ENCODE measurements at places on chromosomes 12 and 14. TPM values are rescaled to one million over a fixed set of nuclear protein-coding genes. Genes with fewer than 3 reads are reported as not detected.

GRCh38 chr12:81963636-81964035, 204.5 kb upstream of the PPFIA2 start:
- DNase-seq, result no peak

KCNH5 gene
- polyA plus RNA-seq, result not detected

RAB15 gene
- polyA plus RNA-seq, result 3.8 TPM

GPR84 gene
- 0.22 TPM for polyA plus RNA-seq

DNA sequence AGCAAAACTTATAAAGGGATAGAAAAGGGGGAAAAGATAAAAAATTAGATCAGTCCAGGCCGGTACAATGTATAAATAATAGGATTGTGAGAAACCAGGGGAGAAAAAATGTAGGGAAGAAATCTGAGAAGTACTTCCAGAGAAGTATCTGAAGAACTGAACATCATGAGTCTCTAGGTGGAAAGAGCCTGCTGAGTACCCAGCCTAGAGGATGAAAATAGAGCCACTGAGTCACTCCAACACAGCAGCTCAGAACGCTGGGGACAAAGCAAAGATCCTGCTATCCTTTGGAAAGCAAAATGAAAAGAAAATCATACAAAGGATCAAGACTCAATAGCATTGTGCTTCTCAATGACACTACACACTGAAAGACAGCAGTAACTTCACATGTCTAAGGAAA, 138.0 kb downstream of the ANO6 start:
- DNase-seq, result no peak

DNA sequence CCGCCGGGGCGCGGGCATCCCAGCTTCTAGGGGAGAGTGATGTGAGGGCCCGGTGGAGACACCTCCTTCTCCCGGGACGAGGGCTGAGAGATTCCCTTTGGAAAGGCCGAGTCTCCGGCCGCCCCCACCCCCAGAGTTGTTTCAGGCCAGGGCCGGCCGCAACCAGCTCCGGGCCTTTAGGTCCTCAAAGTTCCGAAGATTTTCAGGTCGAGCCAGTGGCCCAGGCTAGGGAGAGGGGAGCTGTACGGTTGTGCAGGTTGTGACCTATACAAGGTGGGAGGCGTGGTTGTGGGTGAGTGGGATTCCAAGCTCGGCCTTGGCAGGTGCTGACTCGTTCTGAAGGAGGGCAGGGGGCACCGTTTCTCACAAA, 18.4 kb upstream of the ANKRD33 start:
- DNase-seq, result no peak

GRCh38 chr14:24692382-24693352, 58.7 kb upstream of the GZMB start:
- DNase-seq, result no peak

GRCh38 chr14:100305324-100306100, 732 bp downstream of the SLC25A29 start:
- peak; percentile 73 for DNase-seq

GRCh38 chr14:102095871-102096568, 9.2 kb upstream of the HSP90AA1 start:
- DNase-seq, result no peak

DNA sequence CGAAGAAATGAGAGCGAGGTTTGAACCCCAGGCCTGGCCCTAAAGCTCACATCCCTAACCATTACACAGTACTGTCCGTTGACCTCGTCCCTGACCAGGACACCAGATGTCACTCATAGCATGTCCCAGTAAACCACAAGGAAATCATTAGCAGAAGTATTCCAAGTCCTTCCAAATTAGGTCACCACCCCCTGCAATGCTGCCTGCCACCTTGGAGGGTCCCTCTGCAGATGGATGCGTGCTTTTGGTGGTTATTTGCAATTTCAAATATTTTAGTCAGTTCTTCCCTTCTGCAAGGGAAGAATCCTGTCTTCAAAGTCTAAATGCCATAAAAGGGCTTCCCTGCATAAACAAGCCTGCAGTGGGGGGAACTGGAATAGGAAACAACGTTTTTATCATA, 71.3 kb downstream of the CLMN start:
- no peak for DNase-seq

GRCh38 chr12:114995891-114996290, 311.9 kb upstream of the TBX3 start:
- DNase-seq, result no peak

HOXC9 gene
- 3.4 TPM for polyA plus RNA-seq

CDH24 gene
- 2.1 TPM for polyA plus RNA-seq

- DNase-seq, result no peak
Observed at GRCh38 chr12:58372298-58372697, 430.9 kb downstream of the ATP23 start.

AVPR1A gene
- polyA plus RNA-seq, result 0.94 TPM

PRMT5 gene
- 109 TPM for polyA plus RNA-seq

DNA sequence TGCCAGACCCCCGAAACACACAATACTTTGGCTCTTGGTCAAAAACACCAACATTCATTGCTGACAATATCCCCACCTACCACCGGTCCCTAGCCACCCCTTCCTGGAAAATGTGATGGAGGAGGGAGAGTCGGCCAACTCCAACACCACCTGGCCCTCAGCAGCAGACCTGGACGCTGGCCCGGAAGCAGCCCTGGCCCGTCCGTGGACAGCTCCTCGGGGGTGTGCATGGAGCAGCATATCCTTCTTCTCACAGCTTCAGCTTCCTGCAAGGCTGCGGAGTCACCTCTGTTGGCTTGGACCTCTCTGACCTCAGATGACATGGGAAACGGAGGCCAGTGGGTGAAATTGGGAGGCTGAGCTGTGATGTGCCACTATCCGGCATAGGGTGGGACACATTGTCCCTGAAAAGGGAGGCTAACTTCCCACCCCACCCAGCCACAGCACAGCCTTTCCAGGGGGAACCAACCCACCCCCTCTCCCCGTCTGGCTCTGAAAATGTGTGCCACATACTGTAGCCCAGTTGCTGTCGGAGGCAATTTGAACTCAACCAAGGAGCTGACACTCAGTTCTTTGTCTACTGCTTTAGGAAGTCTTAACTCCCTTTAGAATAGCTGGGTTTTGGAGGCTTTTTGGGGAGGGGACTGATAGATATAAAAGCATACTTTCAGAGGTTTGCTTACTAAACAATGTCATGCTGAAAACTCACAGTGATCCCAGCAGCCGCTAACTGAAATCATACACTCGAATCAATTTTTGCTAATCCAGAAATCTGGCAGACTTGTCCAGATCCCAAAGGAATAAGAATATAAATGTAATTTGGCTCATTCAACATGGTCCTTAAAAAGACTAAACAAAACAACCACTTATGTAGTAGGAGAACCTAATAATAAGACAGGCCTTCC, 43.1 kb upstream of the LTA4H start:
- DNase-seq, result peak; percentile 11

DNA sequence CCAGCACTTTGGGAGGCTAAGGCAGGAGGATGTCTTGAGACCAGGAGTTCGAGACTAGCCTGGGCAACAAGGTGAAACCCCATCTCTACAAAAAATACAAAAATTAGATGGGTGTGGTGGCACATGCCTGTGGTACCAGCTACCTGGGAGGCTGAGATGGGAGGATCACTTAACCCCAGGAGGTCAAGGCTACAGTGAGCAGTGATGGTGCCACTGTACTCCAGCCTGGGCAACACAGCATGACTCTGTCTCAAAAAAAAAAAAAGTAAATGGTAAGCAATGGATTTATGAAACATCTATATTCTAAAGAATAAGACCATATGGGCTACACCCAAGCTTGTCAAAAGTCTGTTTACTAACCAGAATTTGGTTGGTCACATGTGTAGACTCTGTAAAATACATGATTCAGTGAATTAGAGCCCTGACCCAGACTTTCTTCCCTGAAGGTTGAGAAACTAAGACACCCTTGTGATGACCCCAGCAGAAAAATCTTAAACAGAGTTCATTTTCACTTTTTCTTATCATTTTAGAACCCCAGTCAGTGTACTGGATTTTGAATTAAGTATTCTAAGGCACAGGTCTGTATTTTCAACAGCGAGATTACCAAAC, 12.1 kb downstream of the FGD6 start:
- no peak for DNase-seq

GRCh38 chr14:92609955-92610354, 96.4 kb downstream of the RIN3 start:
- DNase-seq, result no peak

GRCh38 chr14:102050625-102051024, 36.2 kb downstream of the HSP90AA1 start:
- DNase-seq, result peak; percentile 79

- no peak for DNase-seq
Observed at GRCh38 chr12:27255806-27256205, 11.7 kb downstream of the STK38L start.

GRCh38 chr14:93799989-93800921, 12.0 kb upstream of the PRIMA1 start:
- no peak for DNase-seq

GRCh38 chr14:100834794-100835547, 9.1 kb downstream of the MEG3 start:
- DNase-seq, result peak; percentile 43

GRCh38 chr12:5010151-5010550, 33.5 kb upstream of the KCNA5 start:
- no peak for DNase-seq

GRCh38 chr14:60090864-60091519, 731 bp upstream of the PCNX4 start:
- DNase-seq, result peak; percentile 70

NFE2 gene
- 0.05 TPM for polyA plus RNA-seq

ATN1 gene
- polyA plus RNA-seq, result 41.6 TPM

DNA sequence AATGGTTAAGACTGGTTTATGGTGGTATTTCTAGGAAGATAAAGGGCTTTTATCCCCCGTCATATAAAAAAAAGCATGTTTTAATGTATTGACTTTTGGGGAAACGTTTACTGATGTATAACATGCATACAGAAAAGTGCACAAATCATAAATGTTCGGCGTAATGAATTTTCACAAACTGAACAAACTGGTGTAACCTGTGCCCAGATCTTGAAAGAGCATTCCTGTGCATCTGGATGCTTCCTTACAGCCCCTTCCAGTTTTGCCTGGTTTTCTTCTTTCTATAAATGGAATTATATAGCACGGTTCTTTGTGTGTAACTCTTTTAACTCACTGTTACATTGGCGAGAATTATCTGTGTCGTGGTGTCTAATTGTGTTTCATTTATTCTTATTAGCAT, 693.8 kb upstream of the TBX3 start:
- no peak for DNase-seq

DNA sequence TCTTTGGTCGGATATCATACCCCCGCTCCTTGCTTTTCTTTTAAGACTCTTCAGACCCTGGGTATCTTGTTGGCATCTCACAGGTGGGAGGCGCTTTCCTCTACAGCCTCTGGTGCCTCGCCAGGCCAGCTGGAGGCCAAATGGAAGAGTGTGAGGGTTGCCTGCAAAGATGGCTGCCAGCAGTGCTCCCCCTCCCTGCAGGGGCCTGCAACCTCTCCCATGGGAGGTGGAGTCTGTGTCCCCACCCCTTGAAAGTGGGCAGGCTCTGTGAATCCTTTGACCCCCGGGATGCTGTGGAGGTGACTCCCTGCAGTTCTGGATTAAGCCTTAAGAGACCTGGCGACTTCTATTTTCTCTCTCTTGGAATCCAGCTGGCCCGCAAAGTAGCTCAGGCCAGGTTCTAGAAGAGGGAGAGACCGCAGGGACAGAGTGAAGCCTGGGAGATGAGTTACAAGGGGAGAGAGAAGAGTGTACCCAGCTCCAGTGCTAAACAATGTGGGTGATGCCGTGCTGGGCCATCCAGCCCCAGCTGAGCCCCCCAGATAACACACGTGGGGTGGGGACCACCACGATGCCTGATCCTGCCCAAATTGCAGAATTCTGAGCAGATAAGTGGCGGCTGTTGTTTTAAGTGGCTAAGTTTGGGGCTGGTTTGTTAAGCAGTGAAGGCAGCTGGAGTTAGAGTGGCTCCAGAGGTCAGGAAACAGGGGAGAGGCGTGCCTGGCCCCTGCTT, 37.9 kb upstream of the NCOR2 start:
- DNase-seq, result no peak

DNA sequence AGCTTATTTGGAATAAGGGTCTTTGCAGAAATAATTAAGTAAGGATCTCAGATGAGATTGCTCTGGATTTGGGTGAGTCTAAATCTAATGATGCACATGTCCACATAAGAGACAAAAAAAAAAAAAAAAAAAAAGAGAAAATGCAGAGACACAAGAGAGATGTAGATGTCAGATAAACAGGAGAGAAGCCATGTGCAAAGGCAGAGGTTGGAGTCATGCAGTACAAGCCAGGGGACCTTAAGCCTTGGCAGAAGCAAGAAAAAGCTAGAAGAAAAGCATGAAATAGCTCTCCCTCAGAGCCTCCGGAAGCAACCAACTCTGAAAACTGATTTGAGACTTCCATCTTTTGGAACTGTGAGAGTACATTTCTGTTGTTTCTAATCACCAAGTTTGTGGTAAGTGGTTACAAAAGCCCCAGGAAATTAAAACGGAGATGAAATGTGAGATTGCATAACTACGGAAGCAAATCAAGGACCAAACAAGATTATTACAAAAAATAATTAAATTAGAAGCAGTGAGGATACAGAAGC, 1304.0 kb upstream of the SEL1L start:
- DNase-seq, result no peak

CLMN gene
- polyA plus RNA-seq, result 7.4 TPM

DNA sequence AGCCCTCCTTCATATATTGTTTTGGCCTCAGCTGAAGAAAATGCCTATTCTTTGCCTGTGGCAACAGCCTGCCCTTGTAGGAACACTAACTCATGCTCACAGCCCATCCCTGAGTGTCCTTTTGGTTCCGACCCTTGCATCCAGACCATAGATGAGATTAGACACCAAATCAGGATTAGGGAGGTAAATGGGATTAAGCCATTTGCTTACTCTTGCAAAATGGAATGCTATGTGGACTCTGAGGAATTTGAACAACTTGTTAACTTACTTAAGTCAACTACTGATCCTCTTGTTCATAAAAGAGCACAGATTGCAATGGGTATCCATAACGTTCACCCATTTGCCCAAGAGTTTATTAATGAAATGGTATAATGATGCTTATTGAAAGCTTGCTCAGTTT, 27.3 kb downstream of the TSHR start:
- DNase-seq, result no peak

CHST11 gene
- 23.7 TPM for polyA plus RNA-seq

- DNase-seq, result no peak
Observed at GRCh38 chr12:96224219-96224615, 30.0 kb downstream of the ELK3 start.

DENND5B gene
- 13.9 TPM for polyA plus RNA-seq

DNA sequence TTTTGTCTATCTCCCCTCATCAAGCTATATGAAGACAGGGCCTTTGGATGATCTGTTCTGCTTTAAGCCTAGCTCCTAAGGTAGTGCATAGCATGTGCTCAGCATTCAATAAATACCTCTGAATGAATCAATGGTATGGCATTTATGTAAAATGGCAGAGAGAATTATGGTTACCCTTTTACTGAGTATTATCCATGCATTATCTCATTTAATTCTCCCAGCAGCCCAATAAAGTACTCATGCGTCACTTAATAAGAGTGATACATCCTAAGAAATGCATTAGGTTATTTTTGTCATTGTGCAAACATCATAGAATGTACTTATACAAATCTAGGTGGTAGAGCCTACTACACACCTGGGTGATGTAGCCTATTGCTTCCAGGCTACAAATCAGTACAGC, 269.7 kb downstream of the KSR2 start:
- DNase-seq, result no peak

- no peak for DNase-seq
Observed at GRCh38 chr12:97148941-97149559, 242.0 kb downstream of the NEDD1 start.
